Tibial nerve (tissue), 4 donors: ENCODE measurements at places on chromosomes 5 and 9.

DNA sequence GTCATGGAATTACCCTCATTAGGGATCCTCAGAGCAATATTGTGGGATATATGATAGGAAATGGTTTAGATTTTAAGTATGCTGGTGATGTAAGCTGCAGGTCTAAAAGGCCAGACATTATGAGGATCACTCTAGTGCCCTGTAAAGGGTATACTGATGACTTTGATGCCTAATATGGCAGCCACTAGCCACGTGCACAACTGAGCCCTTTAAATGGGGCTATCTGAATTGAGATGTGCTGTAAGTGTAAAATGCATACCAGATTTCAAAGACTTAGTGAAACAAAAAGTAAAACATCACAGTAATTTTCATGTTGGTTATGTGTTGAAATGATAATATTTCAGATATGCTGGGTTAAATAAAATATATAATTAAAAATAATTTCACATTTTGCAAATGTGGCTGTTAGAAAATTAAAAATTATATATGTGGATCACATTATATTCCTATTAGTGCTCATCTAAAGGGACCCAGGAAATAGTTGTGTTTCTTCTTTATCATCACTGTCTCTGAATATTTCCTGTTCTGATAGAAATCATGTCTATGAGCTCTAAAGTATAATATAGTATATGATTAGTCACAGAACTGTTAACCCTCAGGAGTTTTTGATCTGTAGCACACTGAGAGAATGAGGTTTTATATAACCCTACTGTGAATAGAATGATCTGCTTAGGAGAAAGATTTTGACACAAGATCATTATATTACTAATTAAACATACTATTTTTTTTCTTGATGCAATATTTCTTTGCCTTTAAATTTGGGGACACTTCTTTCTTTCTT lies 50.1 kb downstream of the OSTF1 start:
- no peak for DNase-seq

- DNase-seq: no peak
Measured at GRCh38 chr5:35454011-35454525, 163.6 kb upstream of the SPEF2 start.

GRCh38 chr5:55227664-55228430 lies 732 bp upstream of the MCIDAS start:
- no peak for DNase-seq

- no peak for DNase-seq
Measured at GRCh38 chr5:136028090-136028489, 698 bp upstream of the TGFBI start.

DNA sequence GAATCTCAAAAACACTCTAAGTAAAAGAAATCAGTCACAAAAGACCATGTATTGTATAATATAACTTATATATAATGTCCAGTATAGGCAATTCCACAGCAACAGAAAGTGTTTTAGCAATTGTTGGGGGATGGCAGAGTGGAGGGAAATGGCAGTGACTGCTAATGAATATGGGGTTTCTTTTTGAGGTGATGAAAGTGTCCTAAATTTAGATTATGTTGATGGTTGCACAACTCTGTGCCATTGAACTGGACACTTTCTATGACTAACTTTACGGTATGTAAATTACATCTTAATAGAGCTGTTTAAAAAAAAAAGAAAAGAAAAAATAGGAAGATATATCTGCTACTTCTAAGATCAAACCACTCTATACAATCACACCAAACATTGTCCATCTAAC lies 124.9 kb upstream of the ZNF462 start:
- no peak for DNase-seq

- no peak for DNase-seq
Measured at GRCh38 chr5:1885404-1885755, 2.7 kb upstream of the IRX4 start.

GRCh38 chr5:174098694-174099093 lies 53.2 kb downstream of the NSG2 start:
- DNase-seq: no peak

GRCh38 chr5:78830528-78831046 lies 154.5 kb downstream of the ARSB start:
- DNase-seq: no peak

DNA sequence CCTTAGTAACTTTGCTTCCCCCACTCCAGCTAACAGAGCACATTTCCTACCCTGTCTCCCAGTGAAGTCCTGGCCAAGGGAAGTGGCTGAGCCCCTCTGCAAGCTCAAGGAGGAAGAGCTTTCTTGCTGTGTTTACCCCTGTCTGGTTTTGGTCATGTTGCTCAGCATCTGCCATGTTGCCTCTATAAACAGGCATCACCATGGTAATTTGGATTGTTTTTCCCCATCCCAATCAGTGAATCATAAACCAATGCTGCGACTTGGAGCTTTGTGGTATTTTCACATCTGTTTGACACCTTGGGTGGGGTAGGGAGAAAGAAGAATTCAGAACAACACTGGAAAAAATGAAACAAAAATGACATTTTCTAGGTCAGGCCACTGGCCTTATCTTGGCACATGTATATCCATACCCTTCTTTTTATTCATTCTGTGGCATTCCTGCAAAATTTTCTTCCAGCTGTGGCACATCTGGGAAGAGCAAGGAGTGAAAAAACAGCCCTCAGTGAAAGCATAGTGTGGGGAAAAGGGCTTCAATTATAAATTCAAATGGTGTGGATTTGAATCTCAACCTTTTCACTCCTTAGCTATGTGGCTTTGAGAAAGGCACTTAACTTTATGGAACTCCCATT lies 42.5 kb downstream of the SLIT3 start:
- DNase-seq: no peak

- no peak for DNase-seq
Measured at GRCh38 chr5:59069438-59070079, 486.7 kb downstream of the RAB3C start.

DNA sequence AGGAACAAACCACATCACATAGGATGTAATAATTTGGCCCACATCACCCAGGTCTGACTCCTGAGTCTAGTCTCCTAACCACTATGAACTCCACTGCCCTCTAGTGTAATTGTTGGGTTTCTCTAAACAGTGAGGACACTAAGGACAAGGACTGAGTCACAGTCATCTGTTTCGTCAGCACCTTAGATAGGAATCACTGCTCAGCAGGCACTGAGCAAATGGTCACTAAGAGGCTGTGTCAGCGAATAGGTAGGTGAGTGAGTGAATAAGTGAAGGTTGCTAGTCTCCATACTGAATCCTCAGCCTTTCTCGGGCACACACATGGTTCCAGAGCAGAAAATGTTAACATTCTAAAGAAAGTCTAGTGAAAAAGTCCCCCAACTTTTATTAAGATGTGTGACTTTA lies 278.6 kb downstream of the SPOCK1 start:
- DNase-seq: no peak

DNA sequence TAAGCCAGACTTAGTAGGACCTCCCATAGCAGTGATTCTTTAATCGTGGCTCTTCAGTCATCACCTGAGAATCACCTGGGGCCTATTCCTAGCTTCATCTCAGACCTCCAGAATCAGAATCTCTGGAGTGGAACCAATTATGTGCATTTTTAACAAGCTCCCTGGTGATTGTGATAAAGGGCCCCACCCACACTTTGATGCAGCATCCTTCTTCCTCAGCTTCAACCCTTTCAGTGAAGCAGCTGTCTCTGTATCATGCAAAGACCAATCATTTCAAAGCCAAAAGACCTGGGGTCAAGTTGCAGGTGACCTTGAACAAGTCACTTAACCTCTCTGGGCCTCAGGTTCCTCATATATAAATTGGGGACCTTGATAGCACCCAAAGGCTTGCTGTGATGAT lies 17.1 kb downstream of the FBXO10 start:
- DNase-seq: no peak
